ENCODE measurements at places on chromosomes 1 and 21.

DNA sequence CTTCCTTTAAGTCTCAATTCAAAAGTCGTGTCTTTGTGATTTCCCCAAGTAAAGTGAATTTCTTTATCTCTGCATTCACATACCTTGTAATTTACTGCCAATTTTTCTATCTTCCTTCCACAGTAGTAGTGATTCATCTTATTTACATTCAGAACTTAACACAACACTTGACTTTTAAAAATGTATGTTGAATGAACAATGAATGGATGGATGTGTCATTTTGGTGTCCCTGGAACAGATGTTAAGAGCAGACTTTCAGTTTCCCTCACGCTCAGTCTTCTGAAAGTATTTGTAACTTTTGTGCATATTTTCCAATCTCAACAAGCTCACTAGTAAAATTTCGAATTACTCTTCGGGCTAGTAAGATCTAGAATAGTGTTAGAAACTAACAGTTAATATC, 352.0 kb downstream of the HHIPL2 start:
- no peak for DNase-seq

GRCh38 chr1:54158071-54158470, 5.3 kb upstream of the CDCP2 start:
- DNase-seq = no peak

DNA sequence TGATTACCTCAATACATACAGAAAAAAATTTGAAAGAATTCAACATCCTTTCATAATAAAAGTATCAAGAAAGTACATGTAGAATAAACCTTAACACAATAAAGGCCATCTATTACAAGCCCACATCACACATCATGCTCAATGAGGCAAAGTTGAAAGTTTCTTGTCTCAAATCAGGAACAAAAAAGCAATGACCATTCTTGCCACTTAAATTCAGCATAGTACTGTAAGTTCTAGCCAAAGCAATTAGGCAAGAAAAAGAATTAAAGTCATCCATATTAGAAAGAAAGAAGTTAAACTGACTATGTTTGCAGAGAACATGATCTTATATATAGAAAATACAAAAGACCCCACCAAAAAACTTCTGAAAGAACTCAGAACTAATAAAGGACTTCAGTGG, 44.5 kb downstream of the KCNT2 start:
- DNase-seq = no peak

GRCh38 chr1:174142836-174143235, 16.5 kb upstream of the RABGAP1L start:
- no peak for DNase-seq

GRCh38 chr1:81577004-81577697, 223.6 kb upstream of the ADGRL2 start:
- no peak for DNase-seq

DNA sequence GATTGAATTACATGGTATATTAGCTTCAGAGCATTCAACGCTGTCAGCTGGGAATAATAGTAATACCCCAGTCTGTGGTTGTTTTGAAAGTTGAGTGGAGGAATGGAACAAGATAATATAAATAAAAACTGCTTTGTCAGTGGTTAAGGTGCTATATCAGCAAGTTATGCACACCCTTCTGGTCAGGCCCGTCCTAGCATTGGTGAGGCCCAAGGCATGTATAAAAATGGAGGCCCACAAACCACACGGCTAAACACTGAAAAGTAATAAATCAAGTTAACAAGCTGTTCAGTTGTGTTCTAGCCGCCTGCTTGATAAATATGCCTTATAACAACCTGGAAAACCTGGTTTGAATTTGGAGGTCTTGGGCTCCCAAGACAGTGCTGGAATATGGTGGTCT, 77.4 kb downstream of the PSMG1 start:
- DNase-seq = no peak

- no peak for DNase-seq
Observed at GRCh38 chr21:25031750-25032149, 575.5 kb downstream of the MRPL39 start.

GRCh38 chr1:66495495-66495894, 38.5 kb upstream of the SGIP1 start:
- DNase-seq = no peak

DNA sequence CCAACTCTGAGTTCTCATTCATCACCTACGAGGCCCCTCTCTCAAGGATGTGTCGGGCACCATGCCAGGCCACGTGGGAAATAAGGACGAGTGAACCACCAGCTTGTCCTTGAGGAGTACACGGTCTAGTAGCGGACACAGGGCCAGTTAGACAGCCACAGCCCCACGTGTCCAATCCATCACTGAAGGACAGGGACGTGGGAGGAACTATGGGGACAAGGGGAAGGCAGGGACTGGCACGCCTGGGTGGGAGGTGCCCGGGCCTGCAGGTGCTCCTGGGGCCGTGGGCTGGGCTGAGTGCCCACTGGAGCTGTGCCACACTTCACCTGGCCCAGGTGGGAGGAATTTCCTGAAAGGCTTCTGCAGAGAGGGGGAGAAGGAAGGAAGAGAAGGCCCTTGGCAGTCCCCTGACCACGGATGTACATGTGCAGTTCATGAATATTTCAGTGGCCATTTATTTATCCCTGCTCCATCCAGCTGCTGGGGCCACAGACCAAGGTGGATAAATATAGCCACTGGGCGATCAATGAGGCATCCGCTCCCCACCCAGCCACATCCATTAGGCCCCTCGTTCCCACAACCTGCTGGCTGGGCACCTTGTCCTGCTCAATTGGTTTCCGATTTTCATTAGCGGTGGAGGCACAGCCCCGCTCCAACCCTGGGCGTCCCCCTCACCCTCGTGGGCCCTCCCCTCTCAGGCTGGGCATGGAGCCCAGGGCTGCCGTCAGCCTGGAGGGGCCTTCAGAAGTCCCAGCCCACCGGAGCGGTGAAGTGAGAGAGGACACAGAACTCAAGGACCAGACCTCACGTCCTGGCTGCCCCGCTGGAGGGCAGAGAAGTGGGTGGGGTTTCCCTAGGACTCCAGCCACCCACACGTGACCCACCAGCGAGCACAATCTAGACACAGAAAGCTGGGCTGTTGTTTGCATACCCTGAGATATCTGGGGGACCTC, 59.5 kb downstream of the CASZ1 start:
- no peak for DNase-seq

DNA sequence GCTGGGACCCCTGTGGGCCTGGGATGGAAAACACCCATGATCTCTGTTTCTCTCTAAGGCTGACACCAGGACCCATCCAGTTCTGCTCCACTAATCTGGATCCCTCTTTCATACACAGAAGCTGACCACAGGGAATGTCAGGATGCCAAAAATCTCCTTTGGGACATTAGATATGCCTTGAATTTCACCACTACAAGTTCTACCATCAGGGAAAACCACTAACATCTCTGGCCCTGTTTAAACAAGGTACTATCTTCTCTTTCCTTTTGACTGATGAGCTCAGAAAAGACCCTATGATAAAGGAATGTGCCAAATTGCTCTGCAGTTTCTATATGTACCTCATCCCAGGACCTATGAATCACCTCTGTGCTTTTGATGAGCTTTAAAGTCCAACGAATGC, 10.2 kb upstream of the PLXNA2 start:
- no peak for DNase-seq

DNA sequence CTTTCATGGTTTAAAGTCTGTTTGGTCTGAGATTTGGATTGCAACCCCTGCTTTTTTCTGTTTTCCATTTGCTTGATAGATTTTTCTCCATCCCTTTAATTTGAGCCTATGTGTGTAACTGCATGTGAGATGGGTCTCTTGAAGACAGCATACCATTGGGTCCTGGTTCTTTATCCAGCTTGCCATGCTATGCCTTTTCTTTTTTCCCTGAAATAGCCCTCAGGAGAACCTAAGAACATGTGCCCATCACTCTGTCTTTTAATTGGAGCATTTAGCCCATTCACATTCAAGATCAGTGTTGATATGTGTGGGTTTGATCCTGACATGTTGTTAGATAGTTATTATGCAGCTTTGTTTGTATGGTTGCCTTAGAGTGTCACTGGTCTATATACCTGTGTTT, 21.7 kb upstream of the DENND1B start:
- DNase-seq = no peak

DNA sequence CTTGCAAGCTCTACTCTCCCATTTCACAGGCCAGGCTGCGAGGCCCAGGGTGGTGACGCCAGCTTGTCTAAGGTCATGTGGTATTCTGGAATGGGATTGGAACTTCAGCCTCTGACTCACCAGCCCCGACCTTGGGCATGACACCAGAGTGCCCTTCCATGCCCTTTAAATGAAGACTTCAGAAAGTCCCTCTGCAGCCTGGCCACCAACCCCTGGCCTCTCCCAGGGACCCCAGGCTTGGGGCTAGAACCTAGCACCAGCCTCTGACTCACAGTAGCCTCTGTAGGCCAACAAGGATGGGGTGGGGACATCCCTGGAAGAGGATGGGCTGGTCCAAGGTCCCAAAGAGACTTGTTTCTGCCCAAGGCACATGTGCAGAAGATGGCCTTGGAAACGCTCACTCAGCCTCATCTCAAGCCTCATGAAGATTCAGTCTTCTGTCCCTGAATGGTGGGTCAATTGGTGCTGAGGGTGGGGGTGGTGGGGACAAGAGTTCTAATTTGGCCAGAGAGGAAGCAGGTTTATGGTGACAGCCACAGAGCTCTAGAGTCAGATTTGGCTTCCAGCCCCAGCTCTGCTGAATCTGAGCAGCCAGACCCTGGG, 36.1 kb upstream of the RUNX3 start:
- no peak for DNase-seq

DNA sequence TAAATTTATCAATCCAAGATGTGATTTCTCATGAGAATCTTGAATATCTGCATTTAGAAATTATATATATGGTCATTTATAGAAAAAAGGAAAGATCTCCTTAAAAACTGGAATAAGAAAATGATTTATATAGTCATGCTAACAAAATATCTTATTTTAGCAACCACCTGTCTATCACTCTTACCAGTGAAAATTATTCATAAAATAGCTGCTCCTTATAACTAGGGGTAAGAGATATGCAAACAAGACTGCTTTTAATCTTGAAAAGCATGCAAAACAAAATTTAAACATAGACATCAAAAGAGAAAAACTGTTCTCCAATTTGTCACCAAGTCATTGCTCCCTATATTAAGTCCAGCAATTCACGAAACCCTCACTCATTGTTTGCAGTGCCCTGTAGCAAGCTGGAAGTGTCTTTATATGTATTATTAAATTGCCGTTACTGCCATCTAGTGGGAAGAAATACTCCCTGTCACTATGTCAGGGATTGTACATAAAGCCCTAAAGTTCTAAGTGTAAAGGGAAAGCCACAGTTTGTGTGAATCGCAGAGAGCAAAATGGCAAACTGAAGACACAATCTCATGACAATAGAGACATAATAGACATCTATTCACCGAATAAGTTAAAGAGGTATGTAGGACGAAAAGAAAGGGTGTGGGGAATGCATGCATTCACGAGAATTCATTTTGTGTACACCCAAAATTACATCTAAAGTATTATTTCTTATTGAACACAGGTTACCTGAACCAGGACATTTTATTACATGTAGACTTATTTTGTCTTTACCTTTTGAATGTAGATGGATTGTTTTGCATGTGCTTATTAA, 600.5 kb downstream of the USP25 start:
- DNase-seq = no peak

GRCh38 chr21:34825101-34825500, 156.3 kb downstream of the CLIC6 start:
- DNase-seq = no peak

GRCh38 chr21:39628385-39628784, 15.6 kb downstream of the B3GALT5 start:
- DNase-seq = no peak

DNA sequence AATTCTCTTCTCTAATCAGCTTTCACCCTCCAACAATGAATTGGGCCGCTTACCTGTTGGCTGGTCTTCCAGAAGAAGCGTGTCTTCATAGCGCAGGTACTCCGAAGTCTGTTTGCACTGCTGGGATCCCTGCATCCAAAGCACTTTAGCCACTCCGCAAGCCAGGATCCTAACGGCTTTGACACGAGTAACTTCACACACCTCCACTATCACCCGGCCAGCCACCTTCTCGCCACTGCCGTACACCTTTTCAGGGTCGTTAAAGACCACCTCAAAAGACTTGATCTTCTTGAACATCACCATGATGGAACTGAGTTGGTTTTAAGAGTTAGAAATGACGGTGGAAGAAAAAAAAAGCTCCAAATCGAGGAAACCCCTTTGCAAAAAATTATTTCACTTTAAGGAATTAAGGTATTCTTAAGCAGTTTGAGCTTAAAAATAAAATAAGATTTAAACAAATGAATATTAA, 381 bp downstream of the TXNIP start:
- DNase-seq = no peak

Measured in stimulated activated CD8-positive, alpha-beta memory T cell treated with anti-CD3 and anti-CD28 coated beads, Interleukin-4, amount 100 ng/mL, for 24 hours (primary cell).